ENCODE measurements at places on chromosomes 13 and 19.

DNA sequence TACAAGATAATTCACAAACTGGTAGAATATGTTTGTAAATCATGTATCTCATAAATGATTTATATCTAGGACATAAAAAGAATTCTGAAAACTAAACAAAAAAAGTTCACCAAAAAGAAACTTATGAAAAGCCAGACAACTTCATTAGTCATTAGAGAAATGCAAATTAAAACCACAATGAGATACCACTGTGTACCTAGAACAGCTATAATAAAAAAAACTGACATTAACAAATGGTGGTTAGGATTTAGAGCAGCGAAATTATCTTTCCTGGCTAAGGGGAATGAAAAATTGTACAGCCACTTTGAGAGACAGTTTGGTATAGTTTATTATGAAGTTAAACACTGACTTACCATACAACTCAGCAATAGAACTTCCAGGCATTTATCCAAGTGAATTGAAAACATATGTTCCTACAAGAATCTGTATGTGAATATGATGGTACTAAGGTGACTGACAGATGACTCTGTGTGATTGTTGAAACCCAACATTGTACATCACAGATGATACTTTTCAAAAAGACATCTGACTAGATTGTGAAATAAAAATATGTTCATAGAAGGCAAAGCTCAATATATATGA, 41.8 kb downstream of the UGGT2 start:
- no peak for DNase-seq

DNA sequence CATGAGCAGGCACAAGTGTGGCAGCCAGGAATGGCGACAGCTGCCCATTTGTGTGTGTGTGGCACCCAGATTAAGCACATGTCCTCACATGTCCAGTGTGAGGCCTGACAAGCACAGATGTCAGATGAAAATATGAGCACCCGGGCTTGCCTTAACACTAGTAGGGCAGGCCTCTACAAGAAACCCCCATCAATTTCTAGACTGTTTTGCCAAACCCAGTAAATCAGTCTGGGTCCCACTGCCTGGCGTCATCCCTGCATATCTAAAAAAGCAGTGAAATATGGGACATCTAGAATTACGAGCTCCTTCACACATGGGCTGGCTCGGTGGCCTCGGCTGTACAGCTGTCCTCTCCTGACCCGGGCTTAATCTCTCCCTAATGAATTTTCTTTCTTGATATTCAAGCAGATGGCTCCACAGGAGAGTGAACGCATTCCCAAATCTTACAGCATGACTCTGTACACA, 432.7 kb downstream of the FOXO1 start:
- no peak for DNase-seq

DNA sequence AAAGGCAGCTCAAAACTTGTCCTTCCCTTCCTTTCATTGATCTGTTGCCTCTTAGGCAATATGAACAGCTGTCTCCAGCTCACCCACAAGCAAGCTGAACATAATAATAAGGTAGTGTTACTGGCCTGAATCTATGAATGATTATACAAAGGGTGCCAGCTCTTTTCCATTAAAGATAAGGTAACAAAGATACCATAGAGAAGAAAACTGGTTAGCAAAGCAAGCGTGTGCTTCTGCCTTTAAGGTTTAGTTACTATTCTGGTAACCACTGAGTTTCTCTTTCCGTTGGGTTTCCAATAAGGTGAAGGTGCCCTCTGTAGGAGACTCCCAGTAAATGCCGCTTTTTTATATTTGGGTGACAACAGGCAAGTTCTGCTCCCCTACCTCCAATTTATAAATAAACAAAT, 12.1 kb upstream of the DACH1 start:
- DNase-seq, result no peak

- no peak for DNase-seq
Observed at GRCh38 chr19:5434970-5435641, 20.1 kb upstream of the ZNRF4 start.

GRCh38 chr13:107421028-107421427, 794.3 kb downstream of the LIG4 start:
- DNase-seq, result no peak

DNA sequence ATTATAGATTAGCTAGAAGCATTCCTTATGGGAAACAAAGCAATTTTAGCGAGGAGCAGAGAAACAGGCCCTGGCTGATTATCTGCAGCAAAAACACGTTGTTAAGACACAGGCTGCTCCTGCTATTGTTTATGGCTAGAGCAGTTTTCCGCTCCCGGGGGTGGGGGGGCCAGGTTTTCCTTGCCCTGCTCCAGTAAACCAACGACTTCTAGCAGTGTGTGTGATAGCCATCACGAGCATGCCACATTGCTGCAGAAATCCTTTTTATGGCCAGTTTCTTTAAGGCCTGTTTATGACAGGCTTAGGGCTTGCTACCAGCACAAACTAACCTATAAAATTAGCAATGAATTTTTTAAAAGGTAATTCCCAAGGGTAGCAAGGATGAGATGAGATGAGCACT, 18.4 kb upstream of the IL17D start:
- DNase-seq, result no peak

GRCh38 chr19:35959040-35959967, 23.1 kb downstream of the LRFN3 start:
- peak; percentile 12 for DNase-seq

- no peak for DNase-seq
Observed at GRCh38 chr19:46744005-46744691, 1.7 kb upstream of the FKRP start.

DNA sequence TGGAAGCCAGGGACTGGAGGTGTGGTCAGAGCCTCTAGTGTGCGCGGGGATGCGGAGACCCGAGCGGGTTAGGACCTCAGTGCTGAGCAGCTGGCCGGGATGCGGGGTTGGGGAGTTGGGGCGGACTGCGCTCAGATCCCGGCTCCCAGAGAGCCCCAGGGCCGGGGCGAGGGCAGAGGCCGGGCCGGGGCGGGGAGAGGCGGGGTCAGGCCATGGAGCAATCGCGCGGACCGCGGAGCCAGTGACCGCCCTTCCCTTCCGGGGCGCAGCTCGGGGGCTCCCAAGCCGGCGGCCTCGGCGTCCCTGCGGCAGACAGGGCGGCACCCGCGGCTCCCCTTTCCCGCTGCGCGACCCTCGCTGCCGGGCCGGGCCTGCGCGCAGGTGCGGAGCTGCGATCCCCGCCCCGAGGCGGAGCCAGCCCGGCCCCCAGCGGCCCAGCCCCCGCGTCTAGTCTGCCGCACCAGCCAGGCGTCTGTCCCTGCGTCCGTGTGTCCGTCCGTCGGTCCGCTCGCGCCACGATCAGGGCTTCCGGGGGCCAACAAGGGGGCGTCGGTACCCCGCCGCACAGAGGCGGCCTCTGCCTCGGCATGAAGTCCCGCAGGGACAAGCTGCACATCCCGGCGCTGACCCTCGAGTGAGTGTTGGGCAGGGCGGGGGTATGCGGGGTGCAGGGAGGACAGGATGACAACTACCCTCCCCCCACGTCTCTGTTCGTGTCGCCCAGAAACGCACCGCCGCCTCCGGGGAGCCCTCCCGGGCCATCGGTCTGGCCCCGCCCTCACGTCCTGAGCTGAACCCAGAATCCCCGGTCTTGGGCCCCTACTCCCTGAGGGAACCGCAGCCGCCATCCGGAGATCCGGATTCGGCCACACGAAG, 12.4 kb downstream of the MAST3 start:
- DNase-seq, result peak; percentile 57

GRCh38 chr19:18774782-18775444, 16.2 kb downstream of the COMP start:
- no peak for DNase-seq

DNA sequence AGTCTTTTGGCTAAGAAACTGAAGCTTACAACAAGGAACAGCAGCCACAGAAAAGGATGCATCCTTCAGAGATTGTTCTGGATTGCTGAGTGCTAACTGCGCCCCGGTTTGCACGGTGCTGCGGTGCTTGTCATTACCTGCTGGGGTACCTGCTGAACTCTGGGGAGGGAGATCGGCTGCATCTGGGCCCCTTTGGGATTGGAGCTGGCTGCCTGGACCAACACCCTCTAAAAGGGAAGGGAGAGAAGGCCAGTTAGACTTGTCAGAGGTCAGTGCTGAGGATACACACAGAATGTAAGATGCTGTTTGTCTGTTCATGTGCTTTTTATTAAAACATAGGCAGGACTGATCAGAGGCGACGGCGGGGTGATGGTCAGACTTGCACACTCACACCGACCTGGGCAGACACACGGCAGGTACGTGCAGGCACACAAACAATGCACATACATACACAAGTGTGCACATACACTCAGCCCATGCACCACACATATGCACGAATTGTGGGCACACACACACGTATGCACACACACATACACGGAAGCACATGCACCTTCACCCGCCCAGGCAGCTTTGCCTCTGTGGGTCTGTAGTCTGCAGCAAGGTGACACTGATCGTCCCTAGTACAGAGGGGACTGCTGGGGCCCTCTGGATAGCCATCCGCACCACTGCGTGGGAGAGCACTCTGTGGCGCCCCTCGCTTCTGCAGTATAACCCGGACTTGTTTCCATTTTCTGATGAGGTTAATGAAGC, 66.1 kb downstream of the RFX2 start:
- no peak for DNase-seq

DNA sequence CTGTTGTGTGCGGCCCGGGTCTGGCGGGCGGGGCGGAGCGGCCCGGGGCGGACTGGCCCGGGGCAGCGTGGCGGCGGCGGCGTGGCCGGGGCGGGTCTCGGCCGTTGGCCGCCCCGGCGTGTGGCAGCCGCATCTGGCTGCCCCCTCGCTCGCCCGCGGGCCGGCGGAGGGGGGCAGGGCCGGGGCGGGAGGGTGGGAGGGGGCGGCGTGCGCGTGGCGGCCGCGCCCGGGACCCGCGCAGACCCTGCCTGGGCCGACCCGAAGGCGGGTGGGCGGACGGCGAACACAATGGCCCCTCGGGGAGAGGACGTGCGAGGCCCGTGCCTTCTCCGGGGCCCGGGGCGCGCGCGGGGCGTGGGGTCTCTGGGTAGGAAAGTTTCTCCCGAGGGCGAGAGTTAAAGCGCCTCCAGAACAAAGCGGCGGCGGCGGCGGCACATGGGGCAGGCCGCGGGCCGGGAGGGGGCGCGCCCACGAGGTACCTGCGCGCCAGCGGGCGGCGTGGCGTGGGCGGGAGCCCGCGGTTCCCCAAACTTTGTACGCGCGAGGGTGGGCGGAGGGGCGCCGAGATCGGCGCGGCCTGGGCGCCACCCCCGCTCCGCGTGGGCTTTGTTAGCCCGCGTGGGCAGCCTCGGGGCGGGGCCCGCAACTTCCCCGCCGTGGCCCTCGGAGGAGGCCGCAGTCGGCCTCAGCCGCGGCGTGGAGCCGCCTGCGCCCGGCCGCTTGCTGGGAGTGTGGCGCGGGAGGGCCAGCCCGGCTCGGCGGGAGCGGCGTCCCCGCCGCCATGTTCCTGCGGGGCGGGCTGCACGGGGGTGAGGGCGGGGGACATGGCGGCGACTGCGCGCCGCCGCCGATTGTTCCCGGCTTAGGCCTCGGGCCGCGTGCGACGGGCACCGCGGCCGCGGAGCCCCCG, 764 bp downstream of the MIR17HG start:
- peak; percentile 46 for DNase-seq

DNA sequence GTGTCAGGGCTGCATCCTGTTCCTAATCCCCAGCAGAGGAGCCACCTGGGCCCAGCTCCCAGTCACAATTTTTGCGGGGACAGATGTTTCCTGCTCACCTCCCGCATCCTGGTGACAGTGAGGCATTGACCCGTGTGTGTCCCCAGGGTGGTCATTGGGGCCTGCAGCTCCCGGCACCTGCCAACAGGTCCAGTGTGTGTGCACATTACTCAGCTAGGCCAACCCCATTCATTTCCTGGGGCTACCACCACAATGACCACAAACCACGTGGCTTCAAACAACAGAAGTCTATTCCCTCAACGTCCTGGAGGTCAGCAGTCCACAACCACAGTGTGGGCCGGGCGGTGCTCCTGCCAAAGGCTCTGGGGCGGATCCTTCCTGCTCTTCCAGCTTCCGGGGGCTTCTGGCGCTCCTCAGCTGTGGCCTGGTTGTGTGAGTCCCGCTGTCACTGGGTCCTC, 11.9 kb upstream of the F2RL3 start:
- DNase-seq, result peak; percentile 29

DNA sequence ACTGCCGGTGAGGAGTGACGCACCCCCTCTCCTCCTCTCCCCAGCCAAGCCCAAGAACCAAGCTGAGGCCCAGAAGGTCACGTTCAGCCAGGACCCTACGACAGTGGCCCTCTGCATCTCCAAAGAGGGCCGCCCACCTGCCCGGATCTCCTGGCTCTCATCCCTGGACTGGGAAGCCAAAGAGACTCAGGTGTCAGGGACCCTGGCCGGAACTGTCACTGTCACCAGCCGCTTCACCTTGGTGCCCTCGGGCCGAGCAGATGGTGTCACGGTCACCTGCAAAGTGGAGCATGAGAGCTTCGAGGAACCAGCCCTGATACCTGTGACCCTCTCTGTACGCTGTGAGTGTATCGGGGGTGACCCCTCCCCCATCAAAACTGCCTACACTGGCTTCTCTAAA, 19.2 kb upstream of the TOMM40 start:
- DNase-seq, result no peak

DNA sequence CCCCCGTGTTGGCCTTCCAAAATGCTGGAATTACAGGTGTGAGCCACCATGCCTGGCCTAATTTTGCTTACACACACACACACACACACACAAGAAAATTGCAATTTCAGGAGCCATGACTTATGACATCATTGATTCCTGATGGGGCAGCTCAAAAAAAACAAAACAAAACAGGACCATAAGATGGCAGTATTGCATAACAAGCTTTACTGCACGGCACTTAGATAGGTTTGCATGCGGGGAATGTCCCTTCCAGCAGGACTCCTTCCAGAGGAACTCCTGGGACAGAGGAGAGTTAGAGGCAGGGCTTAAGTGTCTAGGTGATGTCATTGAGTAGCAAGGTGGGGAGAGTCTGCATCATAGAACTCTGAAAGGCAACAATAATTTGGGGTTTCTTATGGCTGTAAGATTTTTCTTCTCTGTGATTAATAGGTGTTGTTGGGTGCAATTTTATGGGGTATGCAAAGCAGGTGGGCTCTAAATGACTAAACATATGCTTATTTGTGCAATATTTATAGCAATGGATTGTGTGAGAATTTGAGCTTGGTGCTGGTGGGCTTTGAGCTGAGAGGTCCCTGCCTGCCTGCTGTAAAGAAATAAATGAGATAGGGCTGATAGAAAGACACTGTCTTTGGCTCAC, 9.0 kb upstream of the ACSBG2 start:
- no peak for DNase-seq

DNA sequence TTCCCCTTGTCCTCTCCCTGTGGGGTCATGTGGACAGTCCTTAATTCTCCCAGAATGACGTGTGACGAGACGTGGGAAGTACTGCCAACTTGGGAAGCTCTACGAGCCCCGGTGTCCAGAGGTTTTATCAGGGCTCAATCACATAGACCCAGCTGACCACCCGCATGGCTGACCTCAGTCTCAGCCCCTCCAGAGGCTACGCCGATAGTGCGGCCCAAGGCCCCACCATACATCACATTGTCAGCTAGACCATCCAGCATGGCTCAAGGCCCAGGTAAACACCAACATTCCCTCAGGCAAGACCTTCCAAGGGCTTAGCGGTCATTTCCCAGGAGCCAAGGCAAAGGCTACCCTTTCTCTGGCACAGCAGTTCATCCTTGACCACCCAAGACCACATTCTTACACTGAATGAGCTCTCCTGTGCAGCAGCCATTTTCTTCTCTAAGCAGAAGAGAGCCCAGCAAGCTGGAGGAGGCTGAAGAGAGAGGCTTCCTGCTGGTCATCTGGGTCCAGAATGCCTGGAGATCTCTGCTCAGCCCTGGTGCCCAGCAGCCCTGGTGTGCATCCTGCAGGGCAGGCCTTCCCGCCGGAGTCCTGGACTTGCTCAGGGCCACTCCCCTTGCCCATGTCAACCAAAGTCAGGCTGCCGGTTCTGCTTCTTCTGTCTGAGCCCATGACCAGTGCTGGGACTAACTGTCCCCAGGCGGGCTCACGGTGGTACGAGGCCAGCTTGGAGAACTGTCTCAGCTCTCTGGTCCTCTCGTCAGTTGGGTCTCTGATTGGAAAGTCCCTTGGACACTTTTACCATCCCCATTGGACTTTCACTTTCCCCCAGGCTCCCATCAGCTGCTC, 7.9 kb upstream of the F10 start:
- no peak for DNase-seq

Data from thyroid gland (tissue), 4 donors.